ENCODE measurements at places on chromosomes 6 and 20.

DNA sequence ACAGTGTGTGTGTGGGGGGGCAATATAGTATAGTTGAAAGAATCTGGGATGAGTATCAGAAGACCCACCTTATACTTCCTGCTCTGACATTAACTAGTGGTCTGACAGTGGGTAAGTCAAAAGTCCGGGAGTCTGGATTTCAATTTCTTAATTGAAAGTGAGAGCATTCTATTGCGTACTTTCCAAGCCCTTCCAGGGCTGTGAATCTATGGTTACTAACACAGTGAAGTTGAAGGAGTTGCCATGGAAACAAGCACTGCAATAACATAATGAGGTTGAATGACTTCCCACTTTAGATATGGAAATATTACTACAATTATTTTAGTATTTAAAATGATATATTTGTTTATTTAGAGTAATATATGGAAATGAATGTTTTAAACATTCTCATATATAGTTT lies 80.2 kb downstream of the MLIP start:
- DNase-seq = no peak

DNA sequence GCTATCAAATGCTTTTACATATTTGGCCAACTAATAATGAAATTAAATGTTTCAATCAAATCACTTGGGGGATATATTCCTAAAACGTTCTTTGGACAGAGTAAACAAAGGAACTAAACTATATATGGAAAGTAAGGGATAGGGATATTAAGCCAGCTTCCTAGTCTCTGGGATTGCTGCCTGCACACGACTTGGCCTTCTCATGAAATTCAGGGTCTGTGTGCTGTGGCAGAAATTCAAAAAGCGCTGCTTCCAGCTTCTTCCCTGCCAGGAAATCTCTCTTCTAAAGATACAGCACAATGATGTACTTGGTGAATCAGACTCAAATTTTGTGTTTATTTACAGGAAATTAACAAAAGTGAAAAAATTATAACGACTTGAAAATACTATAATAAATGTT lies 206.3 kb upstream of the RAB32 start:
- no peak for DNase-seq

DNA sequence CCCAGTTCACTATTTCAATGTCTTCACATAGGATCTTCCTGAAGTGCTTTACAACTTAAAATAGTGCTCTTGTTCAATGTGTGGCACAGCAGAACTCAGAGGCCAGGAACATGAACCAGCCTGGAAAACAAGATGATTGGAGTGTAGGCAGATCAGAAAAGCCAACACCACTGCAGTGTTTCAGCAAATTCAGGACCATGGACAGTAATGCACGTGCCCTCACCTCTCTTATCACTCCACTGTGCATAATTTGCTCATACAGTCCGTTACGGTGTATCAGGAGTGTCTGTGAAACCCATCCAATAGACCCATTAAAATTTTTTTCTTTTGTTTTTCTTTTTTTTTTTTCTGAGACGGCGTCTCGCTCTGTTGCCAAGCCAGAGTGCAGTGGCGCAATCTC lies 27.6 kb upstream of the HACE1 start:
- no peak for DNase-seq

DNA sequence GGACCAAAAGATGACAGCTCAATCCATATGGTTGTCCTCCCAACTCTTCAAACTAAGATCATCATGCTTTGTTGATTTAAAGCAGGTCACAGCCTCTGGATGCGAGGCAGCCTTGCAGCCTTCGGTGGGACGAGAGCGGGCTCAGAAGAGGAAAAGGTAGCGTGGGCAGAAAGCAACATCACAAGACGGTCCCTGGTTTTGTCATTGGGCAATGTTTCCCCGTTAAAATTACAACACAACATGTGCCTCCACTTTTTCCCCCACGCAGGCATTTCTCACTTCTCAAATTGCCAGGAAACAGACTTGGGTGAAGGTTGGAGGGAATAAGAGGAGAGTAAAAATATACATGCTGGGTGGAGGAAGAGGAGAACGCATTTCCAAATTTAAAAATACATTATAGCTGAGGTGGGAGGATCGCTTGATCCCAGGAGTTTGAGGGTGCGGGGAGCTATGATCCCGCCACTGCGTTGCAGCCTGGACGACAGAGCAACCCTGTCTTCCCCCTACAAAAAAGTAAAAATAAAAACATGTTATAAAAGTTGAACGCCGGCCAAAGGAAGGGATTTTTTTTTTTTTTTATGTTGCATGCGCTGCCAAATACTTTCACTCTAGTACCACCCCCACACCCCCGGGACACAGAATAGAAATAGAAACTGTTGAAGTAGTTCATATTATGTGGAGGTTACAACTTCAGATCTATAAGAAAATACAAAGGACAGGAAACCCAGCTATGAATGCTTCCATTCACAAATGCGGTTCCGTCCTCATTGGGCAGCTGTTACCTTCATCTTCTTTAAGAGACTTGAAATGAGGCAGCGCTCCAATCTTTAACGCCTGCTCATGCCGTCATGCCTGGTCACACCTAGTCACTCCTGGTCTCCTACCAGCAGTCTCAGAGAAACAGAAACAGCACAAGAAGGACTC lies 13.9 kb upstream of the NAA20 start:
- no peak for DNase-seq

DNA sequence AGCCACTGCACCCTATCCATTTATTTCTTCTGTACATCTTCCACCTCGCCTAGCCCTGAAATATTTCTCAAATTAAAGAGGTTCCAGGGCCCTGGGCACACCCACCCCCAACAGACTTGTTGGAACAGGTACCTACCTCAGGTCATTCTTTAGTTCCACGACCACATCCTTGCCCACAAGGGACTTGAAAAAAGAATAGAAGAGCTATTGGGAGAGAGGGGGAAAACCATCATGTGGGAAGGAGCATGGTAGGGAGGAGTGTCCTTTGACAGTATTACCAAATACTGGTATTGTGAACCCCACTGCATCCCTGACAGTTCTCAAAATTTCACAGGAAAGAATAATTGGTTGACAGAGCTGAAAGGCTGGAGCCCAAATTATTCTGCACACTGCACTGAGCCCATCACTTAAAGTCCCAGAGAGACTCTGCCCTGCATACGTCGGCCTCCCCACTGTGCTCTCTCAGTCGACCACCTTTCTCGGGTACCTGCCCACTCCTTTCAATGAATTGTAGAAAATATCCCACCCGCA lies 762 bp downstream of the LSM2 start:
- no peak for DNase-seq

DNA sequence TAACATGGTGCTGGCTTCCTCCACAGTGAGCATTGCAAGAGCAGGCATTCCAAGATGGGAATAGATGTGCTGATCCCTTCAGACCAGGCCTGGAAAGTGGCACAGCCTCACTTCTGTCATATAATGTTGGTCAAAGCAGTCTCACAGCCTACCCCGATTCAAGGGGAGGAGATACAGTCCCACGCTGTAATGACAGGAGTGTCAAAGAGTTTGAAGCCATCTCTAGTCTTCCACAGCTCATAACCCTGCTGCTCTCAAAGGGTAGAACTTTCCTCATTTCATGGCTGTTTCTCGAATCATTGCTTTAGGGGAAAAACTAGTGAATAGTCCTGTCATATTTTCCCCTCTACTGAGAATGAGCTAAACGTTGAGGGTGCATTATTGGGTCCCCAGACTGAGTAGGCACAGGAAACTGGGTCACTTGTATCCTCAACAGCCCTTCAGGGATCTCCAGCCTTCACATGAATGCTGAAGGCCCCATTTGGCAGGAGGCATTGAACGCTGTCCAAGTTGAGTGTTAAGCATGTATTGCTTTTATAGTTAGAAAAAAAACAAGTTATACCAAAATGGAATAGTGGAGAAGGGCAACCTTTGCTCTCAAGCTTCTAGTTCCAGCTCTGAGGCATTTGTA lies 27.3 kb downstream of the DTD1 start:
- DNase-seq = no peak

DNA sequence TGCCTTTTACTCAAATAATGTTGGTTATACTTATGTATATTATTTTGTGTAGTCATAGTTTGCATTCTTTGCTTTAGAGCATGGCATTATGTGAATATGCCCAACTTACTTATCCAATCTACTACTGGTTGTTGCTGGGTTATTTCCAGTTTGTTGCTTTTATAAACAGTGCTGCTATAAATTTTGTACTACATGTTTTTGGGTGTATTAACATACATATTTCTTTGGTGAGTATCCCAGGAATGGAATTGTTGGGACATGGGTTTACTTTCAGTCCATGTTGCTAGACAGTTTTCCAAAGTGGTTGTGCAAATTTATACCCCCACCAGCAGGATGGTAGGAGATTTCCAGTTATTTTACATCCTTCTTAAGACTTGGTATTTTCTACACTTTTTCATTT lies 157.1 kb upstream of the THEMIS start:
- DNase-seq = no peak

DNA sequence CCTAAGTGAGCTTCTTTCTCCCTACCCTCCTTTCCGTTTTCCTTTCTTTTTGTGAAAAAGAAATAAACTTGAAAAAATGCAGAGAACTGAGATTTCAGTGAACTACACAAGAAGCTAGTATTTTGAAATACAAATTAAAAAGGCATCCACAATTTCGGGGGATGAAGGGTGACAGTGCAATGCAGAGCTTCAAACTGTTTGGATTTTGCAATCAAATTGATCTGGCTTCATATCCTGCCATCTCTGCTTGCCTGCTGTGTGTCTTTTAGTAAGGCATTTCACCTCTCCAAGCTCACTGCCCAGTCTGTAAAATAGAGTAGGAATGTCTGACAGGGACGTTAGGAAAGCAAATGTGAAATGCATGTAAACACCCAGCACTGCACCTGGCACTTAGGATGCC lies 258.0 kb downstream of the HACE1 start:
- DNase-seq = no peak

GRCh38 chr6:56906752-56907151 lies 48.2 kb upstream of the BEND6 start:
- no peak for DNase-seq

- no peak for DNase-seq
Observed at GRCh38 chr6:90003069-90003795, 109.0 kb downstream of the GJA10 start.

DNA sequence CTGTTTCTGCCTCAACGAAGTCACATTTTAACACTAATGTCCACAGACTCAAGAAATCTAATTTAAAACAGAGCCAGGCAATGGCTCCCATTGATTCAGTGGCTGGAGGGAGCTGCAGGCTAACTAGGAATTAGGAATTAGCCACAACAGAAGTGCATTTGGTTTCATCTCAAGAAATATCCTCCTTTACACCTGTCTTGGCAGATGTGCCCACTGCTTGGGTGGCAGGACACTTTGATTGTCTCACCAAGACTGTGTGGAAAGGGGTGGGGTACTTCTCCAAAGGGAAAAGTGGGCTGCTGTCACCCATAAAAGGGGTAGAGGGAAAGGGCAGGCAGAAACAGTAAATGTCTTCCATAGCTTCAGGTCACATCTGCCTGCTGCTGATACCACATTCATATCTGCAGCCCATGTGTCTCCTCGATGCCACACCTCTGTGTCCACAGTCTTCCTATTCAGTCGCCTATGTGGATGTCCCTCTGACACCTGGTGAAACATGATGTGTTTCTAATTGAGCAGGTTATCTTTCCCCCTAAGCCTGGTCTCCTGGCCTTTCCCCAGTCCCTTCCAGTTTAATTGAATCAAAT lies 10.9 kb upstream of the OSER1 start:
- no peak for DNase-seq

- DNase-seq = no peak
Observed at GRCh38 chr6:120304223-120304622, 954.7 kb upstream of the MAN1A1 start.

DNA sequence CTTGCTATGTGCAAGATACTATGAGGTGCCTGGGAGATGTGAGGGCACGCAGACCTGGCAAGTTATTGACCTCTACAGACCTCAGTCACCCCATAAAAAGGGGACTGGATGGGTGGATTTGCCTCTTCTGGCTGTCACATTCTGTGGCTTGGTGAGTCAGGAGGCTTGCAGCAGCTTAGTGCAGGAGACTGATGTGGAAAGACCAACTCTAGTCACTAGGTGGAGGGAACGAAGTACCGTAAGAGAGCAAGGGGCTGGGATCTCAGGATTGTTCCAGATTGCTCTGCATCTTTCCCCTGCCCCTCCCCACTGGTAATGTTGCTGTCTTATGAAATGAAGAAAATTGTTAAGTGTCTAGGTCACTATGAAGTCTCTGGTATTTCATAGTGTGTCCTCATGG lies 3.3 kb downstream of the MAPRE1 start:
- DNase-seq = no peak

- no peak for DNase-seq
Observed at GRCh38 chr20:29086938-29087337, 2170.5 kb upstream of the DEFB115 start.

DNA sequence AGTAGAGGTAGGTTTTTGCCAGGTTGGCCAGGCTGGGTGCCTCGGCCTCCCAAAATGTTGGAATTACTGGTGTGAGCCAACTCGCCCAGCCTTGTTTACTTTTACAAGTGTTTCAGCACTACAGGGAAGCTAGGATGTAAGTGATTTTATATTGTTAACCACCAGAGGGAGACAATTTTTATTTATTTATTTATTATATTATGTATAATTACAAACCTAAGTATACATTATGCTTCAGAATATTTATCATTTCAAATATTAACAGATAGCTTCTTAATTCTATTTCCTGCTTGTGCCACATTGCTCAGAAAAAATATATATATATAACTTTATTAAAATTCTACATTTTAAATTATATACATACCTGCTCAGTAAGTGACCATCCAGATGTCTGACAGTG lies 9.8 kb downstream of the MMUT start:
- no peak for DNase-seq

DNA sequence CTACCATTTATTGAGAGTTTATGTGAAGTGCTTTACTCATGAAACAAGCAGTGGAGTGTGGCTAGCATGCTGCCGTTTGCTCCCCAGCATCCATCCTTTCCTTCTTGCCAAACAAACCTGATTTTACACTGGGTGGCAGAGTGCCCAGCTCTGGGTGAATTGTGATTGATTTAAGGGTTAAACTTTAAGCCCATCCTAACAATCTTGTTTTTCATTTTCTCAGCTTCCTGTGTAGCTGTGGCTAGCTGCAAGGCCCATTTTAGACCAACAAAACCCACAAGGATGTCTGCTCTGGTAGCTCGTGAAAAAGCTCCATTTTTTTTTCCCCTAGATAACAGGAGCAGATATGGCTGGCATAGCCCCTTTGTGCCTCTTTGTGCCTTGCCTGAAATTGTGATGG lies 77.7 kb upstream of the KCNG1 start:
- DNase-seq = no peak

DNA sequence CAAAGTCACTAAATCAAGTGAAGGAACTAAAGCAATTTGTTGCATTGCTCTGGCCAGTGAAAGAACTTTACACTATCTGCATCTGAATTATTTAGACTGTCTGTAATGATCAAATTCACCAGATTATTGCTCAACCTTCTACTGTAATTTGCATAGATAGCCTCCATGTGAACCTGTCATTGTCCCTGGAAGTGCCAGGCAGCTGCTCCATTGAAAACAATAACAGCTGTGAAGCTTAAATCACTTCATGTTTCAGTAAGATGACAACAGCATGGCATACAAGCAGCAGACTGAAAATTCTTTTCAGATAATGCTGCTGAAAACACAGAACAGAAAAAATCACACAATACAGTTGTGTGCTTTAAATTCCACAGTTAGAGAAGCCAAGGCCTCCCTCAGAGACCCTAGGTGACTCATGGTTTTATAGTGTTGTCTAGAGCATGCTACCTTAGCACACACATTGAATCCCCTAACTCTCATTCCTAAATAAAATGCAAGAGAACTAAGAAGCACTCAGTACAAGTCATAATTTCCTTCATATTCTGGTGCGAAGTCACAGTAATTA lies 248.9 kb downstream of the TPBG start:
- DNase-seq = no peak

Data from stimulated activated CD4-positive, alpha-beta T cell treated with anti-CD3 and anti-CD28 coated beads, TNF-alpha, amount 100 ng/mL, for 24 hours (primary cell).